AG09309 (cell line): ENCODE measurements at places on chromosomes 16 and 17.

DNA sequence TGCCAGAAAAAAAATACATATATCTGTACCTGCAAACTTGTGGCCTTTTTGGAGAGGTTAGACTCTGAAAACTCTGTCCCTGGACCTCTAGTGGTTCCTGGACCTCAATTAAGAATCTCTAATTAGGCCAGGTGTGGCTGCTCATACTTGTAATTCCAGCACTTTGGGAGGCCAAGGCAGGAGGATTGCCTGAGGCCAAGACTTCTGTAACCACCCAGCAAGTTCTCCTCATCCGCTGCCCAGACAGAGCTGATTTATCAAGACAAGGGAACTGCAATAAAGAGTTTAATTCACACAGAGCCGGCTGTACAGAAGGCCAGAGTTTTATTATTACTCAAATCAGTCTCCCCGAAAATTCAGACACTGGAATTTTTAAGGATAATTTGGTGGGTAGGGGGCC is 4.2 kb downstream of the ASPA start:
- DNase-seq, result no peak

- DNase-seq, result peak; percentile 23
Observed at GRCh38 chr16:2155977-2156848, 631 bp downstream of the TRAF7 start.

DNA sequence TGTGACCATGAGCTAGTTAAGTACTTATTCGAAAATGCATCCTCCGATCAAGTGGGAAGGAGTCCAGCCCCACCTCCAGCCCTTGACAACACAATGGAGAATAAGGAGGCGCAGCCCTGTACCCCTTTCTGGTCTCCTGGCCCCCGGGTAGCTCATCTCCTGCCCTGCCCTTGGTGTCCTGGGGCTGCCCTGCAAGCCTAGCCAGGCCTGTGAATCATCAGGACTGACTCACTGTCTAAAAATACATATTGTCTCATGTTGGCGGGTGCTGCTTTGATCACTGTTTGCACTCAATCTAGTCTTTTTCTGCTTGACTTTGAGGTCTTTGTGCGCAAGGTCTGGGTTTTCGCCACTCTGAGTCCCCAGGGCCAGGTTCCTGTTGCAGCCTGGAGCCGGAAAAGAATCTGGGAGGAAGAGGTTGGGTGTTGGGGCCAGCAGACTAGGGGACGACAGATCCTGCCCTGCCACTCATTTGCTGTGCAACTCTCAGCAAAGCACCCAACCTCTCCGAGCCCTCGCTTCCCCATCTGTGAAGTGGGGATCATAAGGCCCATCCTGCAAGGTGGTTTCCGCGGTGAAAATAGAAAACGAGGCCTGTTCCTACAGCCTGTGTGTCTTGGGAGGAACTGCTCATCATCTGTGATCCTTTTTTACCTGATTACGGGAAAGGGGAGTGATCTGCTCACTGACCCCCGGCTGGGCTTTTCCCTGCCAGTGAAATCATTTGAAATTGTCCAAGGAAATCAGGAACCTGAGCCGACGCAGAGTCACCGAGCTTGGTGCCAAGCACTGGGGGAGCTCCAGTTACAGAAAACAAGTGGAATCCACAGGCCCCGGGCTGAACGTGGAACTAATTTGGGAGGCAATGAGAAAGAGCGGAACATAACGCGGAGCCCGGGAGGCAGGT is 230.4 kb downstream of the PARN start:
- DNase-seq, result no peak

DNA sequence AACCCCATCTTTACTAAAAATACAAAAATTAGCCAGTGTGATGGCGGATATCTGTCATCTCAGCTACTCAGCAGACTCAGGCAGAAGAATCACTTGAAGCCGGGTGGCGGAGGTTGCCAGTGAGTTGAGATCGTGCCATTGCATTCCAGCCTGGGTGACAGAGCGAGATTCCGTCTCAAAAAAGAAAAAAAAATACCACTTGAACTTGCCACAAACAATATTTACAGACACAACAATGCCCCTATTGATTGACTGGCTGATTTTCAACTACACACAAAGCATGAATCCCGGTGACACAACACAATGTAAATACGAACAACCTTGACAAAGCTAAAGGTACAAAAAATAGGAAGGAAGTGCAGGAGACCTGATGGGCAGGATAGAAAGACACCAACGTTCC is 49.3 kb downstream of the NXN start:
- DNase-seq, result no peak

GRCh38 chr16:86931410-86931941 is 353.1 kb downstream of the FOXL1 start:
- DNase-seq, result peak; percentile 89

DNA sequence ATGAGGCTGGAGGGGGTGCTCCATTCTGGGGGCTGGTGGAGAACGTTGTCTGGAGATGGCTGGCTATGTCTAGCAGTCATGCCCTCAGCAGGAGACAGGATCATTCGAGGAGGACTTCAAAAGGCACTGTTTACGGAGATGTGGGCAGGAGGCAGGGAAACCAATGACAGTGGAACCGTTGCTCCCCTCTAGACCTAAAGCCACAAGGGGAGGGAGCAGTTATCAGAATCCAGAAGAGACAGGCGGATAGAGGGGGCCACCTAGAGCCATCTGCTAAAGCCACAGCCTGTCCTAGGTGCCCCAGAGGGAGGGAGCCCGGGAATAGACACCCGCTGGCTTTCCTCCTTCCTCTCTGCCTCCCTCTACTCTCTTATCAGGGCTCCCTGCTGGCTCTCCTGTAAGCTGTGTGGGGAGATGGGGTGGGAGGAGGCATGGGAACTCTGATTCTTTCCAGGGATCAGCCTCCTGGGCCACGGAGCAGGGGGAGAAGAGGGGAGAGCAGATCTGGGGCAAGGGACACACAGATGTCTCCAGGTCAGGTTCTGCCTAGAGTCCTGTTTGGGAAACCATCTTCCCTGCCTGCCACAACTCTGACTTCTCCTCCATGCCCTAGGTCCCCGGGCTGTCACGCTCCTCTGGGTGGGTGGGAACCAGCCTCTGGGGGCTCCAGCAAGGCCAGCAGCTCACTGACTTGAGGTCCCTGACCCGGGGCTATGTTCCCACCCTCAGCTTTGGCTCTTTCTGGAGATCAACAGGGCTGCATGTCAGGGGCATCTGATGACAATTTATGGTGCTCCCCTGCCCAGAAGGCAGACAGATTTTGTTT is 42.3 kb downstream of the IRX3 start:
- no peak for DNase-seq

- DNase-seq, result no peak
Observed at GRCh38 chr17:59353936-59354755, 22.7 kb downstream of the YPEL2 start.

DNA sequence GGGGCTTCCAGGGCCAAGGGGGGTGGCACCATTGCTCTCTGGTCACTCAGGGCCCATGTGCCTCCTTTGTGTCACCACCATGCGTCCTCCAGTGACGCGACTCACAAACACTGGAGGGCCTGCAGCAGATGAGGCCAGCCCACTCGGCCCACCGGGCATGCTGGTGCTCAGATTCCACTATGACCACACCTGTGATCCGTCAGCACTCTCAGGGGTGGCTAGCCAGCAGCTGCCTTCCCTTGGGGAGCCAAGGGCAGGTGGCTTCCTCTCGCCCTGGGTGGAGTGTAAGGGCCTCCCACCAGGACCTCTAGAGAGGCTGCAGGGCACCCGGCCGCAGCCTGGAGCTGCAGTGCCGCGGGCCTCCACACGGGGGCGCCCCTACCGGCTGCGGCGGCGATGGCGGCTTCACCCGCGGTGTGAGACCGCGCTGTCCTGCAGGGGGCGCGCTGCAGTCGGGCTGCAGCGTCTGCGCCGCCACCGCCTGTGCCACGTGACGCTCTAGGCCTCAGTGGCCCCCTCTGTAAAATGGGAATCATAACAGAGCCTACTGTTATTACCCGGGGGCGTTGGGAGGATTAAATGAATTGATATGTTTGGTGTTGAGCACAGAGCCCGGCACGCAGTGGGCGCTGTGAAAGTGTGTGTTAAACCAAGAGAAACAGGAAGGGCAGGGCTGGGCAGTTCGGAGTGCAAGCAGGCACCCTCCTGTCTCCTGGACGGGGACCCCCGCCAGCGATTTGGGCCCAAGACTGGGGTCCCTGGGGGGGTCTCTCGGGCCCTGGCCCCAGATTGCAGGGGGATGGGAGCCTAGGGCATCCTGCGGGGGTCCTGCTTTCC is 192.4 kb upstream of the GSE1 start:
- DNase-seq, result no peak

GRCh38 chr17:73067075-73067474 is 25.4 kb downstream of the SLC39A11 start:
- DNase-seq, result no peak

GRCh38 chr17:77875881-77876509 is 82.5 kb upstream of the TNRC6C start:
- no peak for DNase-seq

DNA sequence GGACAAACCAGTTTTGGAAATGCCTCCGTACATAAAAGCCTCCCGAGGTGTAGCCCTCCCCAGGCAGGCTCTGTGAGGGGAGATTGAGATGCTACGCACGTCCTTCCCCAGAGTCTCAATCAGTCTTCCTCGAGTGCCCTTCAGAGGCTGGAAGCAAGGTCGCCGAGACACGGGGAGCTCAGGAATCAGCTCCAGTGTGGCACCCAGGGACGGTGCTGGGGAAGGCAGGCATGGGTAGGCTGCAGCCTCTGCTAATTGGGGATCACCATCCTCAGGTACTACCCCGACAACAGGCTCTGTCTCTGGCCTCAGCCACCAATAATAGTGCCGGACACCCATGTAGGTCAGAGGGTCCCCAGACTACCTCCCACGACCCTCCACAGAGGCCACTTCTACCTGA is 28.1 kb upstream of the GSG1L start:
- no peak for DNase-seq

DNA sequence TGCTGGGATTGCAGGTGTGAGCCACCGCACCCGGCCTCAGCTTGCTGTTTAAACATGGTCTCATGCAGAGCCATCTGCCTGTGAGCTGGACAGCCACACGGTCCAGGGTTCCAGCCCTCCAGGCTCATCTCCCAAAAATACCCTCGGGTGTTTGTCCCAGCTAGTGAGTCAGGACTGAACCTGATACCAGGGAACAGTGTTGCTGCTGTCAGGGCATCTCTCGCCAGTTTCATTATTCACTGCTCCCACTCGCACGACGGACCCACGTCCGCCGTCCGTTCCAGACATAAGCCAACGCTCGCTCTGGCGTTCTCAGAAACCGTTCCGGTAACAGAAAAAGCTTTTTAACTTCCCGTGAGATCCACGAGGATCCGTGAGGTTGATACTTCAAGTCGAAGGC is 77.6 kb downstream of the NXN start:
- DNase-seq, result no peak

- DNase-seq, result no peak
Observed at GRCh38 chr16:14668556-14669223, 25.4 kb downstream of the PLA2G10 start.

DNA sequence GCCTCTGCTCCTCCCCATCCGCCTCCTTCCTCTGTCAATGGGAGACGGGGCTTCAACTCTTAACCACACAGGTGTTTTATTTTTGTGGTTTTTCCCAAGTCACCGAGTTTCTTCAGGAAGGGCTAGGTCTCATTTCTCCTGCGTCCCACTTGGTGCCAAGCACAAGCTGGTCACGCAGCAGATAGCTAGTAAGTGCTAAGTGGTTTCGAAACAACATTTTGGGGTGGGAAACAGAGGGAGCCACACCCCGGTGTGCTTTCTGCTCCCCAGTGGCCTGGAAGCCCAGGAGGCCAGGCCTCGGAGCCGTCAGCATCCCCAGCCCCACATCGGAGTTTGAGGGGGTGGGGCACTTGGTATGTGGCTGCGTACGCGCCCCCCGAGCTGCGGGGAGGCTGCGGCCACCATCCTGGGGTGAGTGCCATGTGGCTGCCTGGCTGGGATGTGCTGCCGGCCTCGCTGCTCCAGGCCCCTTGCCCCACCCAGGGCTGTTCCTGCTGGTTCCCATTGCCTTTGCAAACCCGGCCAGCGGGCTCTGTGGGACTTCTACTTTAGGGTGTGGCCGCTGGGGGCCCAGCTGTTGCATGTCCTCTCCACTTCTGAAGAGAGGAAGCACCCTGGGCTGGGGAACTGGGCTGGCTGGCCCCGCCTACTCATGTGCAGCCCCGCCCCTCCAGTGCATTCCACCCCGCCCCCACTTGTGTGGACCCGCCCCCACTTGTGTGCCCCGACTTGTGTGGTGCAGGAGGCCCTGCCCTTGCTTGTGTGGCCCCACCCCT is 55.6 kb downstream of the BAIAP2 start:
- DNase-seq, result no peak

DNA sequence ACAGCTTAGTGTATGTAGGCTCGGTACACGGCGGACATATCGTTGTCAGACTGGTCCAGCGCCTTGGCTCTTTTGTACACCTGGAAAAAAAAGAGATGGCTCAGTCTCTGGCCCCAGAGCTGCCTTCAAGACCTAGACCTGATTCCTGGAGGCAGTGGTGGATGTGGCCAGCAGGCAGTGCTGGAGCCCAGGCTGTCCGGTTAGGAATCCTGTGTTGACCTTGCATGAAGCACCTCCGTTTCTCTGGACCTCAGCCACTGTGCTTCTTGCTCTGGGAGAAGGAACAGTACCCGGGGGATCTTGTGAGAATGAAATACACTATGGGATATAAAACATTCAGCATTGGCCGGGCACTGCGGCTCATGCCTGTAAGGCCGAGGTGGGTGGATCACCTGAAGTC is 2.8 kb upstream of the ROGDI start:
- no peak for DNase-seq

DNA sequence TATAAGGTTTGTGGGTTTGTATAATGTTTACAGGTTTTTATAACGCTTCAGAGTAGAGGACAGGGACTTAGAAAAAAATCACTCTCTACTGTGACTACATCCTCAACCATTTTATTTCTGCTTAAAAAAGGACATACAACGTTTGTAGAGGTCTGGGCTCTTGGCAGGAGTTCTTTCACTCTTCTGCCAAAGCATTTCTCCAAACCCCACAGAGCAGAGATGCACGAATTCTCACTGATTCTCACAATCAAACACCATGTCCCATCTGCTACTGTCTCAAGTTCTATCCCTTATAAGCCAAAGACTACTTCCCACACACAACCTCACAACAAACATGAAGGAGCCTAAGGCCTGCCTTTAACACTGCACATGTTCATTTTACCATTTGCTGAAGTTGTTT is 7.0 kb upstream of the ANKFY1 start:
- no peak for DNase-seq

DNA sequence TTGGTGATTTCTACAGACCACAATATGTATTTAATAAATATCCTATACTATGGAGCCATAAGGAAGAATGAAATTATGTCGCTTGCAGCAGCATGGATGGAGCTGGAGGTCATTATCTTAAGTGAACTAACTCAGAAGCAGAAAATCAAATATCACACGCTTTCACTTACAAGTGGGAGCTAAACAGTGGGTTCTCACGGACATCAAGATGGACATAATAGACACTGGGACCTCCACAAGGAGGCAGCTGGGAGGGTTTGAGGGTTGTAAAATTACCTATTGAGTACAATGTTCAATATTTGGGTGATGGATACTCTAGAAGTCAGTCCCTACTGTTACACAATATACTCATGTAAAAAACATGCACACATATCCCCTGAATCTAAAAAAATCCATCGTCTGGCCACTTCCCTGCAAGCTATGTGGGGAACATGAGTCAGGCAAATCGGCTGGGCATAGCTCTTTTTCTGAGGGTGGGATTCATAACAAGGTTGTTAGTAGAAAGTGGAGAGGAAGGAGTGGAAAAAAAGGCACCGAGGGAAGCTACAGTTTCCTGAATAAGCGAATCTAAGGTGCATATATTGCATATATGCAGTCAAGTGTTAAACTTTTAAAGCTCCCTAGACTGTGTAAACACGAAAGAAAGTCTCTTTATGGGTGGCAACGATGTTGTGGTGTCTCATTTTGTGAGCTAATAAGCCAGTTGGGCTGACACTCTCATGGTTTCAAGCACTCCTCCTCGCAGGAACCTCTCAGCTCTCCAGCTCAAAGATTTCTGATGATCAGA is 135.2 kb upstream of the CPHXL start:
- no peak for DNase-seq
